ENCODE measurements at places on chromosomes 5 and 9.

DNA sequence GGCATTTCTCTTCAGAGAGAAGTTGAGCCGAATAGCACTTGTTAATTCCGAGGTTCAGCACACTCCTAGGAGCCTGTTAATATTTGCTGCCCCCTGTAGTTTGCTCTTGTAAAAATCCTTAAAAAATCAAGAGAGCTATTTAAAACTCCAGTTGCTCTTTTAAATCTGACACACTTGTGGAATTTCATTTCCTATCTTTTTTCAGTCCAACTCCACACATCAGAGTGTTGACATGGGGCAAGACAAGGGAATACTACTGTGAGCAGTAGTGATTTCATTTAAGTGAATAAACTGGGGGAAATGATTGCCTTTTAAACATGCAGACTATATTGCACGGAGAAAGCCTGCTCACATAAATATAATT lies 1096.3 kb upstream of the DMAC1 start:
- DNase-seq: peak; percentile 43

DNA sequence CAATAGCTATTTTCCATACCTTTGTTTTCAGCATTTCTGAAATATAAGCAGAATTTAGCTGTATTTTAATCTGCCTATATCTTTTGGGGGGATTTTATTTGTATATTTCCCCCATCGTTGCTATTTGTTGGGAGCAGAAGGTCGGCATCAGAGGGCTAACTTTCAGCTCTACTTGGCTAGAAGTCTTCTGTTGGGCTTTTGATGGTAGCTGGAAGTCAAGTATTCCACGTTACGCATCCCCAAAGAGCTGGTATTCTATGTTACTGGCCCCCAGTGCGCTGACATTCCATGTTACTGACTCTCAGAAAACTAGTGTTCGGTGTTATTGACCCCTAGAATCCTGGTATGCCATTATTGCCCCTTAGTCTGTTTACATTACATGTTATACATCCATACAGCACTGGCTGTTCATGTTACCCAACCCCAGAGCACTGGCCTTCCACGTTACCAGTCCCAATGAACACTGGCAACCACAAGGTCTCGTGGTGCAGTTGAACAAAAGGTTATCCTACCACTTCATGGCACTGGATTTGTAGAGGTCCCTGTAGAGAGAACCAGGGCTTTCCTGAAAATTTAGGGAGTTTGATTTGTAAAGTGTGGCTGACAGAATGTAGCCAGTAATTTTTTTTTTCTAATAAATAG lies 278.1 kb upstream of the CD180 start:
- no peak for DNase-seq

GRCh38 chr5:151126199-151126645 lies 31.4 kb downstream of the ANXA6 start:
- DNase-seq: peak; percentile 74

GRCh38 chr5:56358703-56359681 lies 125.9 kb upstream of the ANKRD55 start:
- DNase-seq: no peak

DNA sequence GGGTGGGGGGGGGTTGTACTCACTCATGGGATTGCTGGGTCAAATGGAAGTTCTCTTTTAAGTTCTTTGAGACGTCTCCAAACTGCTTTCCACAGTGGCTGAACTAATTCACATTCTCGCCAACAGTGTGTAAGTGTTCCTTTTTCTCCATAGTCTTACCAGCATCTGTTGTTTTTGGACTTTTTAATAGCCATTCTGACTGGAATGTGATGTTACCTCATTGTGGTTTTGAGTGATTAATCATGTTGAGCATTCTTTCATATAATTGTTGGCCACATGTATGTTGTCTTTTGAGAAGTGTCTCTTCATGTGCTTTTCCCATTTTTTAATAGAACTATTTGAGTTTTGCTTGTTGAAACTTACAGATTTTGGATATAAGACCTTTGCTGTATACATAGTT lies 94.9 kb upstream of the PLPPR1 start:
- DNase-seq: no peak

DNA sequence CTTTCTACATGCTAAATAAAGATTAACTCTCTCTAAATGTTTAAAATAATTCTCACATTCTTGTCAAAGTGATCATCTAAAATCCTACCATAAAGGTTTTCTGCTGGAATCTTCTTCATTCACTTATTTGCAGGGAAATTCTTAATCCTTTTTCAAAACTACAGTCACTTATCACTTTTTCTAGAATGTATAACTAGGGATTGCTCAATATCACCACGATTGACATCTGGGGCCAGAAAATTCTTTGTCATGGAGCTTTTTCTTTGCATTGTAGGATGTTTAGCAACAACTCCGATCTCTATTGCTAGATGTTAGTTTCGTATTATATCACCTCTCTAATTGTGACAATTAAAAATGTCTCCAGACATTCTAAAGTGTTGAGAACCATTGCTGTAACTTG lies 344.9 kb upstream of the PIK3R1 start:
- no peak for DNase-seq

- DNase-seq: no peak
Measured at GRCh38 chr9:10396615-10397014, 216.2 kb downstream of the PTPRD start.

DNA sequence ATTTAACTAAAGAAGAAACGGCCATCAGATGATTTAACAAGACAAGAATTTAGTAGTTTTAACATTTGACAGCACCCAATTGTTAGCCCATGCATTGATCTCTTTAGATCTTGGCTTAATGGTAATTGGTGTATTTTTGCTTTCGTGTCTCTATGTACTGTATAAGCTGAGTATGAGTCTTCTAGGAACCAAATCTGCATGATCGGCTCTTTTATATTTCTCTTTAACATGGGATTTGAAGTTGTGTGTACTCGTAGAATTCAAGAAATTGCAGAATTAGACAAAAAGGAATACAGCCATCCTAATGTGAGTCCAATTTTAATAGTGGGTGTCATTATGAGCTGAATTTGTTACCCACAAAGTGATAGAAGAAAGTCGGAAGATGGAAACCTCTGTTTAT lies 438.9 kb upstream of the WWC1 start:
- DNase-seq: no peak

GRCh38 chr9:76321195-76321828 lies 72.9 kb downstream of the RFK start:
- DNase-seq: no peak

DNA sequence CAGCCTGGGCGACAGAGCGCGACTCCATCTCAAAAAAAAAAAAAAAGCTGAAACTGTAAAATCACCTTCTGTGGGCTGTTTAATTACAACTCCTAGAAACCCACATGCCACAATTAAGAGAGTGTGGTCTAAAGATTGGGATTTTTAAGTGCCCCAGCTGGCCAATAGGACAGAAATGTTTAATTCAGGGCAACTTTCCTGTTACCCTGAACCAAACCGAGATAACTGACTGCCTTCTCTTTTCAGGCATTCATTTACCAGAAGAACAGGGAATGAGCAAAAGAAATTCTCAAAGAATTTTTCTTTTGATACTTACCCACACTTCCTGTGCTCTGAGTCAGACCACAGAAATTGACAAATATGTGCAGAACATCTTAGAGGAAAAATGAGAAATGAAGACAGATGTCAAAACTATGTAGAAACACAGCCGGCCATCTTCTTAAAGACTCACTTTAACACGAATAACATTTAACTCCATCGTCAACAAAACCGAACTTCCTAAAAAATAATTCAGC lies 221.3 kb upstream of the DAPK1 start:
- DNase-seq: no peak

DNA sequence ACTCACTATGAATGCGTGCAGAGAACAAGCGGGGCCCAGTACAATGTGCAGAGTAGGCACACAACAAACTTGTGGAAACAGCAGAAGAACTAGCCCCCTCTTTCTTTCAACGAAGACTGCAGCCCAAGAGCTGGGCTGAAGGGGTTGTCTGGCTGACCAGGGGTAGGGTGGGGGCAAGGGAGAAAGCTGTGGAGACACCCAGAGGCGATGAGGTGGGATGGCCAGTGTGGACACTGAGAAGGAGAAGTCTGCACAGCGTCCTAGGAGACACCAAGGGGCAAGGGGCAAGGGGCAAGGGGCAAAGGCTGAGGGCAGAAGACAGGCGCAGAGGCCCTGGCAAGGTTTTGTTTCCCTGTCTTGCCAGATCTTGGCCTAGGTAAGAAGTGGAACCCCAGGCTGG lies 62.3 kb downstream of the LIFR start:
- no peak for DNase-seq

DNA sequence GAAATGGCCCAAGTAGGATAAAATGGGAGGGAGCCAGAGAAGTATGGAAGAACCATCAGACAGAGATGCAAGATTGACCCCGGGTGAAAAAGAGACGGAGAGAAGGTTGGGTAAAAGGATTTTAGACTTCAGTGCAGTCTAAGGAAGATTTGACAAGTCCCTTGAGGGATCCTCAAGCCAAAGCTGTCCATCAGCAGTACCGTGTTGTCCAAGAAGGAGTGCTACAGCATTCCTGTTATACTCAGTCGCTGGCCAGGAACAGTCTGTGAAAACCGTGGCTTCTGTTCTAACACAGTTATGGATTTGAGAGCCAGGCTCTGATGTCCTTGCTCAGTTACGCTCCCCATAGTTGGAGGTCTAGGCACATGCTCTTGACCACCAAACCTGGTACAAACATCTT lies 383.9 kb upstream of the DAB2 start:
- DNase-seq: no peak

DNA sequence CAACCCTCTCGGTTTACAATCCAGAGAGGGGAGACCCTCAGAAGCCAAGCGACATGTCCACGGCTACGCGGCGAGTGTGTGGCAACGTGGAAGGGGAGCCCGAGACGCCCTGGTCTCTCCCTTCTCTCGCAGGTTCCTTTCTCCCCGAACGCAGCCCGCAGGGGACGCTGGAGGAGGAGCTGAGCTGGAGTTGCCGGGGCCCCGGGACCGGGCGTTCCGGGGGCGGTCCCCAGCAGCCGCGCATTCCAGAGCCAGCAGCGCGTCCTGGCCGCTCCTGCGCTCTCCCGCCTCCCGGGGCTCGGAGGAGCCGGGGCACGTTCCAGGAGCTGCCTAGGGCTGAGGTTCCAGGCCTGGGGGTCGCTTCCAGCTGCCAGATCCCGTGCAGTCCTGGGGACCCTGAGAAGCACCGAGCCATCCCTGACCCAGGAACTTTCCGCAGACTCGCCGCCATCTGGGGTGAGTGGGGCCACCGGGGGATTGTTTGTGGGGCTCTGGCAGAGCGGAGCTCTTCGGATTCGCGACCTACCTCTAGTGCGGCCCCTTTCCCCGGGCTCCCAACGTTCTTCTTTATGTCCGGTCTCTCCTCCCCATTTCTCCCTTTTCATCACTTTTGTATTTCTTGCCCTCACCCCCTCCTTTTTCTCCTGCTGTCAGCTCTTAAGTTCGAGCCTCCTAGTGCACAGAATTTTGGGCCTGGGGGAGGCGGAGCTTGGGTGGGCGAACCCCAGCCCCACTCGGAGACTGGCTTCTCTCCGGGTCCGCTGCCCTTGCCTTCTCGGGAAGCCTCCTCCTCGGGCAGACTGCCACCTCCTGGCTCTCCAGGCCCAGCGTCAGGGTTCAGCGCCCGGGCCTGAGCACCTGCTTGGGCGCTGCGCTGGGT lies at the start of gene SMIM3:
Gene SMIM3 (plus strand): TSS at position 241 of the 880 bp plus-strand sequence. CDS start 16,684 bp downstream, outside the sequence.
- peak; percentile 58 for DNase-seq

- no peak for DNase-seq
Measured at GRCh38 chr5:87787625-87788256, 375.0 kb upstream of the CCNH start.

GRCh38 chr5:137613554-137614265 lies 114.6 kb upstream of the SPOCK1 start:
- no peak for DNase-seq

DNA sequence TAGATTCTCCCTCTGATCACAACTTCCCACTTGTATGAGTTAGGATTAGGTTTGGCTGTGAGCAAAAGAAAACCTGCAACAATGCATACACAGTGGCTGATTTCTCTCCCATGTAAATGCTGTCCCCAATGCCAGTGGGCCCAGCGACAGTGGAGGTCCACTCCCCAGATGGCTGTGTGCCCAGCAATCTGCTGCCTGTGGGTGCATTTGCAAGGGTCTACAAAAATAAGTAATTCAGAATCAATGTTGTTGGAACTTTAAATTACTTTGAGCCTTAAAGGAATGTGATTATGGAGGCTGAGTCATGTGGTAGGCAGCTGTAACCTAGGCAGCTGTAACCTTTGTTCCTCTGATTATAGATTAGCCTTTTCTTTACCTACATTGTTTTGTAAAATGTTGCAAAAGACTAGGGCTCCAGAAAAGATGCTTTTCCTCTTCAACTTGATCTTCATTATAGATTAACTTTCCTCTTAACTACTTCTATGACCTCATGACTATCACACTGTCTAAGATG lies 14.2 kb upstream of the MXD3 start:
- no peak for DNase-seq

DNA sequence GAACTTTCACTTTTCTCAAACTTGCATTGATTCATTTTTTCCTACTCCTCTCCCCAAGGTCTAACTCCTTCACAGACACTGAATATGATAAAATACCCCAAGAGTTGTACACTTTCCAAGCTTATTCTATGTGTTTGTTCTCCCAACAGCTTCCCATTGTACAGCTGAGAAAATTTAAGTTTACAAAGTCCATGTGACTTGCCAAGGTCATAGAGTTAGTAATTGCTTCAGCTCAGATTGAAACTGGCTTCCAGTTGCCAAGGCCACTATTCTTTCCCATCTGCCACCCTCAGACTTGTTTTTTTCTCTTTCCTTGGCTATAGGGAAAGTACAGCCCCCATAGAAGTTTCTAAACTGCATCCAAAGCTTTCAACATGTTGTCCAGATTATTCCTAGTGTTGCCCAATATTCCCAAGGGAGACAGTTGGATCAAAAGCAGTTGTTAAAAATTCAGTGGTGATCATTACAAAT lies 34.8 kb downstream of the TNFSF8 start:
- DNase-seq: no peak

GRCh38 chr5:82100303-82101077 lies 128.7 kb downstream of the ATG10 start:
- DNase-seq: peak; percentile 12

- DNase-seq: no peak
Measured at GRCh38 chr9:114300153-114300845, 22.6 kb upstream of the ORM1 start.

- DNase-seq: no peak
Measured at GRCh38 chr9:113660196-113660595, 196.7 kb downstream of the RGS3 start.

DNA sequence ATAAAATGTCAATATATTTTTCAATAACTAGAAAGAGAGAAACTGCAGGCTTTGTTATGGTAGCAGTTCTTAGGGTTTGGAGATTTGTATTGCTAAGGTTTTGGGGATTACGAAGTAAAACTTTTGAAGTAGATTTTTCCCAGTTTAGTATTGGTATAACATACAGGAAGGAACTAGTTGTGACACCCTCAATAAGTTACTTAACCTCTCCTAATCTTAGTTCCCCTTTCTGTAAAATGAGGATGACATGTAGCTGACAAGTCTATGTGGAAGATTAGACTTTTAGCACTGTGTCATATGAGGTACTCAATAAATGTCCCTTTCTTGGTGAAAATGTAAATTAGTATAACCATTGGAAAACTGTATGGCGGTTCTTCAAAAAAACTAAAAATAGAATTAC lies 73.4 kb upstream of the ATG10 start:
- DNase-seq: no peak
